ENCODE measurements at places on chromosomes 3 and 15.

GRCh38 chr3:149662240-149662887, 4.5 kb upstream of the WWTR1 start:
- no peak for DNase-seq

DNA sequence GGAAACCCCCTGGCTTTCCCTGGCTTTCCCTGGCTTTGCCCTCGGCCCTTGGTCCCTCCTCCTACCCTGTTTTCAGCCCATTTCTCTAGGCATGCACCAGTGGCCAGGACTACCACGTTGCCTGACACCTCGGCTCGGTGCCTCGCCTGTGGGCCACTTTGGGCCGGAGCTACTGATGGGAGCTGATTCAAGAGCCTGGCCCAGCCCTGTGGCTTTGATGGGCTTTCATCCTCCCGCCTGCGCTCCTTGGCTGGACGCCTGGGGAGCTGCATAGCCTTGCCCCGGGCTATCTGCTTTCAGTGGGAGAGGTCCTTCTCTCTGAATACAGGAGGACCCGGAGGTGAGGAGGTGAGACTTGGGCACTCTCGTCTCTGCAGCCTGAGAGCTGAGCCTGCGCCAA, 192.7 kb upstream of the HES1 start:
- DNase-seq, result no peak

DNA sequence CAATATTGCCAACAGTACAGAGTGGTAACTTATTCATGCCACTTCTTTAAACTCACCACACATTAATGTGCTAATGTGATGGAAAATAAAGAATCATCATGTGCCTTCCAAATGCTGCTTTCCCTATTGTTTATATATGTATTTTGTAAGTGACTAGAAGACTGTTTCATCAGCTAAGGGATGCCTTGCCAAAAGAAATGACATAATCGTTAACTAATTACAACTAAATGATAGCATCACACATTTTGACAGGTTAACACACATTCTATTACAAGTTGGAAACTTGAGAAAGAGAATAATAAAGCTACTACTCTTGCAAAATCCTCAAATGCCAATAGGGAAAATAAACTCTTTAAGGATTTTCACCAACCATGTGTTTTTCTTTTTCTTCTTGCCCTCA, 329.9 kb upstream of the AGTR1 start:
- DNase-seq, result no peak

GRCh38 chr3:120469882-120470301, 19.1 kb upstream of the FSTL1 start:
- DNase-seq, result no peak

GRCh38 chr15:39161096-39161495, 419.8 kb upstream of the THBS1 start:
- DNase-seq, result no peak

- no peak for DNase-seq
Measured at GRCh38 chr15:76195506-76196268, 115.6 kb downstream of the ETFA start.

DNA sequence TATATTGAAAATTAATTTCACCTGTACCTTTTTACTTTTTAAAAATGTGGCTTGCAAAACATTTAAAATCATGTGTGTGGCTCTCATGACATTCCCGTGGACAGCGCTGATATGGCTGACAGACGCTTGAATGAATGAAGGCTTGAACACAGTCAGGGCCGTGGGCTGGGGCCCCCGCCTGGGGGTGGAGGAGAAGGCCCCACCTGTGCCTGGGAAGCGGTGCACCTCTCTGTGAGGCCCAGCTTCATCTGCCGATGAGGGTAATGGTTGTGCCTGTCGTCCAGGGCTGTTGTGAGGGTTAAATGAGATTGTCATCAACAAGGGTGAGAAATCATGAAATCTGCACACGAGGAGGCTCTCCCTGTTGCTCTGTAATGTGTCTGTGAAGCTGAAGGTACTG, 85.9 kb upstream of the PRR23E start:
- DNase-seq, result no peak

- no peak for DNase-seq
Measured at GRCh38 chr3:197793247-197793646, 2.2 kb downstream of the LRCH3 start.

DNA sequence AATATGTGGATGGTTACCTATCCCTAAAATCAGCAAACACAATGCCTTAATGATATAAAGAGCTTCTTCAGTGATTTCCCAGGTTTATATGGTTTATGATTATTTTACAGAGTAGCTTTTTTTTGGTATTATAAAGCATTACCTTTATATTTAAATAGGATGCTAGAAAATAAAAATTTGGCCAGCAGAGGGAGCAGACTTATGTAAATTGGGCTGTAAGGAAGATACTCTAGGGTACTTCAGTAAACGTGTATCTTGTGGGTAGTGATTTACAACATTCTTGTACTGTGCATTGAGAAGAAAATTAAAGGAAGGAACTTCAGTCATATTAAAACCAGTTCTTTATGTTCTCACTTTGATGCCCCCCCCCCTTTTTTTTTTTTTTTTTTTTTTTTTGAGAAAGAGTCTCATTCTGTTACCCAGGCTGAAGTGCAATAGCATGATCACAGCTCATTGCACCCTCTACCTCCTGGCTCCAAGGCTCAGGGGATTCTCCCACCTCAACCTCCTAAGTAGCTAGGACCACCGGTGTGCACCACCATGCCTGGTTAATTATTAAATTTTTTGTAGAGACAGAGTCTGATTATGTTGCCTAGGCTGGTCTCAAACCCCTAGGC, 167.9 kb downstream of the BBX start:
- no peak for DNase-seq

Data from DND-41 (cell line).